ENCODE measurements at places on chromosomes 4 and X.

DNA sequence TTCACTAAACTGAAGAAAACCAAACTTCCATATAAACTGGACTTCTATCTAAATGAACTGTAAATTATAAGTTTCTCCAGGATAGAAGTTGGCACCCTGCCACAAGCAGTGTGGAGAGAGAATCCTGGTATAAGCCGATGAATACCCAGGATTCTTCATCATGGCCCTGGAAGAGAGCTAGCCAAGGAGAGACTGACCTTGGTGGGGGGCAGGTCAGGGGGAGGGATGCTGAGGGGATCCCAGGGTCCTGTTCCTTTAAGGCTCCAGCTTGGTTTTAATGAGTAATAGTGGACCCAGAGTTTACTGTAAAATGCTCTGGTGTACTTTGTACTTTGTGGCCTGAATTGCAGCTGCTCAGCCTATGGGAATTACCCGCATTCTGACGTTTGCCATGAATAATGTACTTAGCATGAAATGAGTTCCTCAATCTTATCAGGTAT lies 16.9 kb downstream of the RASSF6 start:
- no peak for DNase-seq

- no peak for DNase-seq
Measured at GRCh38 chr4:170949084-170949483, 859.3 kb upstream of the AADAT start.

- DNase-seq: no peak
Measured at GRCh38 chr4:54076673-54077072, 12.3 kb upstream of the CHIC2 start.

DNA sequence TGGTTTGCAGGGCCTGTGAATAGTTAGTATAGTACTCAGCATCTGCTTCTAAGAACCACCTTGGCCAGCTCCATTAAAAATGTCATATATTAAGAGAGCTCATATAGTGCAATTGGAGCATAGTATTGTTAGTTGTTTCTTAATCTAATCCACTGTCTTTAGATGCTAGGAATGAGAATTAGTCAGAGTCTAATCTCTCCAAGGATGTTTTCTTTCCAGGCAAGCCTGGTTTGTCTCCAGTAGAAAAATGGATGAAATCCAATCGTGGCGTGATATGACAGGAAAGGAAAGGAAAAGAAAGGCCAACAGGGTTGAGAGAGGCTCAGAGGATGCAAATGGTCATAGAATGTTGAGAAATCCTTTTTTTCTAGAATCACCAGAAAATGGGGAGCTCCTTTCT lies 15.0 kb upstream of the TMEM164 start:
- no peak for DNase-seq

DNA sequence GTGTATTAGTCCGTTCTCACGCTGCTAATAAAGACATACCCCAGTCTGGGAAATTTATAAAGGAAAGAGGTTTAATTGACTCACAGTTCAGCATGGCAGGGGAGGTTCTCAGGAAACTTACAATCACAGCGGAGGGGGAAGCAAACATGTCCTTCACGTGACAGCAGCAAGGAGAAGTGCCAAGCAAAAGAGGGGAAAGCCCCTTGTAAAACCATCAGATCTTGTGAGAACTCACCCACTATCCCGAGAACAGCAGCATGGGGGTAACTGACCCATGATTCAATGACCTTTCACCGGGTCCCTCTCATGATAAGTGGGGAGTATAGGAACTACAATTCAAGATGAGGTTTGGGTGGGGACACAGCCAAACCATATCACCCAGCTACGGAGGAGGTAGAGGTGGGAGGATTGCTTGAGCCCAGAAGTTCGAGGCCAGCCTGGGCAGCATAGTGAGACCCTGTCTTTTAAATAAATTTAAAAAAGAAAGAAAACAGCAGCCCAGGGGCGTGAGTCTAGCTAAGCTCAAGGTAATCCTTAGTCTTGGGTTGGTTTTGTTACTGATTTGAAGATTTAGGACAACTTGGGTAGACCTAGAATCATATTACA lies 46.4 kb upstream of the TMEM131L start:
- no peak for DNase-seq

DNA sequence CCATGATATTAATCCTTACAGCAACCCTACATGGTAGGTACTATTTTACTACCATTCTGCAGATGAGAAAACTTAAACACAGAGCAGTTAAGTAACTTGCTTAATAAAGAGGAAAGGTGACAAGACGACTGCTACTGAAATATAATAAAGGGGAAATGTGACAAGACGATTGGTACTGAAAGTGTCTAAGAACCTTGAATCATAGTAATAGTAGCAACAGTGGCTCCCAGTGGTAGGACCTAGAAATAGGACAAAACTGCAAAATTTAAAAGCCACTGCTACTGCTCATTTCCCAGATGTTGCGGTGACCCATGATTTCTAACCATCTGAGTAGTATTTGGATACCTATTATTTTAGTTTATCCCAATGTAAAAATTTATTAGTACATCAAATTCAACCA lies 89.5 kb downstream of the TASL start:
- DNase-seq: no peak

DNA sequence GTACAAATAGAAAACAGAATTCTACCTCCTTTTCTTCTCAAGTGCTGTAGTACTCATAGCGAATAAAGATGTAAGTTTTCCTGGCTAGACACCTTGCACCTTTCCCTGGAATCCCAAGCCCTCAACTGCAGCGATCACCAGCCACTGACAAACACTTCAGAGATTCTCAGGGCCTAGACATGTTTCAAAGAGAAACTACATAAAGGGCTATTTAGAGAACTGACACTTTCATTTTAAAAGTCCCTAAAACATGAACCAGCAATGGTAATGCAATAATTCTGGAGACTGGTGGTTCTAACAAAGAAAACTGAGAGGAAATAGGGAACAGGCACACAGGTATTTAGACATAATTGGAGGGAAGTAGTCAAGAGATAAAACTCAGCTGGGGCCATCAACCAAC lies 35.7 kb downstream of the FANCB start:
- no peak for DNase-seq

- DNase-seq: no peak
Measured at GRCh38 chr4:125522992-125523391, 208.2 kb downstream of the FAT4 start.

All from KG1 (cell line).